NCI-H2081 treated with DMSO at 0.1 percent for 48 hours (cell line): ENCODE measurements at places on chromosomes 1 and 21.

- no peak for DNase-seq
Observed at GRCh38 chr1:152461544-152461943, 47.5 kb upstream of the CRNN start.

GRCh38 chr1:117633936-117634335 is 28.1 kb downstream of the TENT5C start:
- DNase-seq: no peak

- DNase-seq: no peak
Observed at GRCh38 chr1:111197598-111198284, 2.7 kb downstream of the DENND2D start.

DNA sequence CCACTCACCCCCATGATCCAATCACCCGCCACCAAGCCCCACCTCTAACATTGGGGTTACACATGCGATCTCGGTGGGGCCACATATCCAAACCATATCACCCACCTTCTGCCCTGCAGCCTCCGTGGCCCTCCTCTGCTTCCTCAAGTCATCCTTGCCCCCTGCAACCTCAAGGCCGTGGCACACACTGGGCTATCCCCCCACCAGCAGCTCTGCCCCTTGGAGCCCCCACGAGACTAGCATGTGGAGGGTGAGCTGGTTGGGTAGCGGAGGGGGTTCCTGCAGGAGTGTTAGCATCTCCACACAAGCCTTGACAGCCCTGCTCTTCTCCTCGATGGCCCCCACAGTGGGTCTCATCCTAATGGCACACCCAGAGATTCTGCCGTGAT is 100.8 kb downstream of the TOMM20 start:
- DNase-seq: no peak

- no peak for DNase-seq
Observed at GRCh38 chr21:28627691-28628090, 365.0 kb downstream of the LTN1 start.

GRCh38 chr1:85001742-85002141 is 4.8 kb upstream of the MCOLN2 start:
- DNase-seq: no peak

DNA sequence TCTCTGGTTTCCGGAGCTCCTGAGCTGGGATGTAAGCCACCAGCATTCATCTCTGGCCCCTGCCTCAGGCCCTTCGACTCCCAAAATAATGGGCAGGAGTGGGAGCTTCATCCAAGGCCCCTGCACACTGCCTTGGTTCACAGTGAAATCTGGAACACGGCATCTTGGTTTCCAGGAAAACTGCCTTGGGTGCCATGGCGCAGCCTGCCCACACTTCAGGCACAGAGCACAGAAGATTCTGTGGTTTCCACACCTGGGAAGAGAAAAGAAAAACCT is 48.8 kb upstream of the POFUT2 start:
- DNase-seq: no peak

DNA sequence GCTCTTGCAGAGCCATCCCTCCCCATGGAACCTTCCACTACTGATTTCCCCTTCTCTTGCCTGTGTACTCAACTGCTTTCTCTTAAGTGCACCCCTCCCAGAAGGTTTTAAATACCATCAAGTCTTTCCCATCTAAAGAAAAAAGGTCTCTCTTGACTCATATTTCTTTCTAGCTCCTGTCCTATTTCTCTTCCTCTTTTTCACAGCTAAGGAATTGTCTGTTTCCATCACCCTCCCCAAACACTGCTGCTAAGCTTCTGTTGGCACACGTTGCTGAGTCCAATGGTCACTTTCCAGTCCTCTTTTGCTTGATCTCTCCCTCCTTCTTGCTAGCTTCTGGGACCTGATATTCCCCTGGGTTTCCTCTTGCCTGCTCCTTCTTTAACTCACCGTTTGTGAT is 13.3 kb upstream of the GNL2 start:
- no peak for DNase-seq

- DNase-seq: no peak
Observed at GRCh38 chr1:244196571-244197285, 145.6 kb downstream of the ZBTB18 start.

GRCh38 chr1:9294910-9295636 is 2.4 kb downstream of the SPSB1 start:
- no peak for DNase-seq

GRCh38 chr21:26368591-26369320 is 198.2 kb upstream of the APP start:
- no peak for DNase-seq

- DNase-seq: no peak
Observed at GRCh38 chr1:101220906-101221305, 15.9 kb upstream of the S1PR1 start.

DNA sequence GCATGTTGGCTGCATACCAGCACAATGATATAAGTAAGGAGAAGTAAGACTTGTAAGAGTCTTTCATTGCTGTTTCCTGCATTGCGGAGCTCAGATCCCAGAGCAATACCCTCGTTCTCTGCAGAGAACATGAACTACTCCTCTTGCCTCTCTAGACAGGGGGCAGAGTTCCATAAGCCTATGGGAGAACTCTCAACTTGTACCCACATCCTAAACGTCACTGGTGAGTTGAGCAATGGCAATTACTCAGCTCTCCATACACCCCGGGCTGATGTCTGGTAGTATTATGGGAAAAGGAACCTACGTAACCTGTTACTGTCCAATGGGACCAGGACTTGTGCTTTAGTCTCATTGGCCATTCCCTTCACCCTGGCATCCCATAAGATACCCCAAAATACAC is 27.3 kb upstream of the ZNF496 start:
- DNase-seq: no peak

DNA sequence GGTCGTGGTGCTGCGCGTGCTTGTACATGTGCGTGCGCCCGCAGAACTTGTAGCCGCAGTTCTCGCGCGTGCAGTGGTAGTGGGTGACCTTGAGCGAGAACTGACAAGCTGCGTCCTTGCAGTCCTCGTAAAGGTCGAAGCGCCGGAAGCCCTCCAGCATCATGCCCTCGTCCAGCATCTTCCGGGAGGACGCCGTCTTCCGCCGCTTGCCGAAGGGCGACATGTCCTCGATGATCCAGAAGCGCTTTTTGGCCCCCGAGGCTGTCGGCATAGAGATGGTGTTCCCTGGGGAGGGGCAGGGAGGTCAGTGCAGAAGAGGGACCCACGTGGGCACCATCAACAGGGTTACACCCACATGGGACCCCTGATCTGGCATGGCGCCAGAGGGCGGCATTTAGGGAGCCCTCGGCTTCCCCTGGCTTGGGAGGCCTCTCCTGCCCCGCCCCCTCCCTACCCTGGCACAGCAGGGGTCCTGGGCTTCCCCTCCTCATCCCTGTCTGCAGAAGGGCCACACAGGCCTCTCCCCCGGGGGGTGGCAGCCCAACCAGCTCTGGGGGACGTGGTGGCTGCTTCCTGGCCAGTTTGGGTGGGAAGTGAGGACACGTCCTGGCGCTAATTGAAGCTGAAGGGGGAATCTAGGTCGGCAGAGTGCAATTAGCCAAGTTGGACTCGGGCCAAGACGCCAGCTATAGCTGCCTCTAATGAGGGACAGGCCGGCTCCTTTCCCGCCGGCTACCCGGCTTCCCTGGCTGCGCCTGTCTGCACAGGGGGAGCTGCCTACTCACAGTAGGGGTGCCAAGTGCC is 156.5 kb downstream of the CASZ1 start:
- DNase-seq: peak; percentile 11

DNA sequence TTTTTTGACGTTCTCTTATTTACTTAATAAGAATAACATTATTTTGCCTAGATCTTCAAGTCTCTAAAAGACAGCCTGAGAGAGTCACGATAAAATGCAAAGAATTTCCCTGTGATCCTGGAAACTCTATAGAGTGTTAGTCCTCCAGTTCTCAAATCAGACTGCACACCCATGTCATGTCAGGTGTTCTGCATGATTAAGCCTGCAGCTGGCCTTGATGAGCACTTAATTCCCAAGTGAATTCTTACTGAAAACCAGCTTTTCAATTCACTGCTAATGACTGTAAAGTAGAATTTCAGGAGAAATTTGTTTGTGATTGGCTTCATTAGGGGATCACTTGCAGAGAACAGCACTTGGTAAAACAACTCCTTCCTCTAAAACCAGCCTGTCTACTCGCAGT is 41.9 kb downstream of the CHML start:
- no peak for DNase-seq

DNA sequence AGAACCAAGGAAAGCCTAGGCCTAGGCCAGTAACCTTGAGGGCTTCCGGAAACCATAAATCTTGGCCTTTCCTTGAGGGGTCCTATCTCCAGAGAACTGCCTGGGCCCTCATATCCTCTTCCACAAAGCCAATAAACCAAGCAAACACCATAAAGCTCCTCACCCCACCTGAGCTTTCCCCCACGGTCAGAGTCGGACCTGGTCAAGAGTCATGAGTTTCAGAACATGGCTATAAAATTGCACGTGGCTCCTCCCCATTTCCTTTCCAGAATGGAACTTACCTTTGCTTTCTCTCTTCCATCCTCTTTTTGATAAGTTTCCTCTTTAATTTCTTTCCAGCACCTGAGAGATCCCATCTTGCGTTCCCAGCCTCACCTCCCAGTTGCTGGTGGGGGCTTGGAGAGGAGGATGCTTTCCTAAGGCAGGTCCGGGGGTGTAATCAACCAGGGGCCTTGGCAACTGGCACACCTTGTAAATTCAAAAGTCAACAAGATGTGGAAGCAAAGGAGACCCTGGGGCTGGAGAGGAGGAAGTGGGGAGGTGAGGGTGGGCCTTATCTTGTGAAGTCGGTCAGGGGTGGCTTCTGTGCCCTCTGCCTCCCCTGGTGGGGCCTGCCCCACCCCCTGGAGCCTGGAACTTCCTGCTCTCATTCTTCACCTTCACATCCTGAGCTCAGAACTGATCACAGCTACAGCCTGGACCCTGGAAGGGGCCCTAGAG is 259.9 kb downstream of the FOXD2 start:
- DNase-seq: no peak

DNA sequence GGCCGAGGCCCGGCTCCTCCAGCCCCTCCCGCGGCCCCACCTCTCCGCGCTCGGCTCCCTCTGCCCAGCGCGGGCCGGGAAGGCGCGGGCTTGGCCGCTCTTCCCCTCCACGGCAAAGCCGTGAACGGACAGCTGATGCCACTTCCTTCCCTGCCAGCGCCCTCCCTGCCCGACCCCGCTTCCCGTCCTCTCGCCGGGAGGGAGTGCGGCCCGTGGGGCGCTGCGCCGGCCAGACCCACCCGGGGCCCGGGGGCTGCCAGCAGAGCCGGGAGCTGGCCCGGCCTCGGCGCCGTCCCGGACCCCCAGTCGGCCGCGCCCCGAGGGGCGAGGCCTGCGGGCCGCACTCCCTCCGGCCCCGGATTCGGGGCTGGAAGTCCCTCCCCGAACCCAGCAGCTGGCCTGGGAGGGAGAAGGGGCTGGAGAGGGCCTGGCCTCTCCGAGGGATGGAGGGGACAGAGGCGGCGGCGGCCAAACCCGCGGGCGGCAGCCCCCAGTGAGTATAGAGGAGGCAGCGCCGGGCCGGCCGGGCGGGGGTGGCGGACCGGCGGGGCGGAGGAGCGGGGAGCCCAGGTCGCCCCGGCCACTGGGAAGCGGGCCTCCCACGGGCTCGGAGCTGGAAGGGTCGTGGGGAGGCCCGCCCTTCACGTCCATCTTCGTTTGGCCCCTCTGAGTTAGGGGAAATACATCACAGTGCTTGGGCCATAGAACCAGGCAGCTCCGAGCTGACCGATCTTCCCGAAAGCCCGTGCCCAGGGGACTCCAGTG is at the start of gene KIAA1614:
TSS of gene KIAA1614 (plus strand) at position 97 of the 765 bp plus-strand sequence. CDS start at position 444, 347 bp downstream.
- no peak for DNase-seq

DNA sequence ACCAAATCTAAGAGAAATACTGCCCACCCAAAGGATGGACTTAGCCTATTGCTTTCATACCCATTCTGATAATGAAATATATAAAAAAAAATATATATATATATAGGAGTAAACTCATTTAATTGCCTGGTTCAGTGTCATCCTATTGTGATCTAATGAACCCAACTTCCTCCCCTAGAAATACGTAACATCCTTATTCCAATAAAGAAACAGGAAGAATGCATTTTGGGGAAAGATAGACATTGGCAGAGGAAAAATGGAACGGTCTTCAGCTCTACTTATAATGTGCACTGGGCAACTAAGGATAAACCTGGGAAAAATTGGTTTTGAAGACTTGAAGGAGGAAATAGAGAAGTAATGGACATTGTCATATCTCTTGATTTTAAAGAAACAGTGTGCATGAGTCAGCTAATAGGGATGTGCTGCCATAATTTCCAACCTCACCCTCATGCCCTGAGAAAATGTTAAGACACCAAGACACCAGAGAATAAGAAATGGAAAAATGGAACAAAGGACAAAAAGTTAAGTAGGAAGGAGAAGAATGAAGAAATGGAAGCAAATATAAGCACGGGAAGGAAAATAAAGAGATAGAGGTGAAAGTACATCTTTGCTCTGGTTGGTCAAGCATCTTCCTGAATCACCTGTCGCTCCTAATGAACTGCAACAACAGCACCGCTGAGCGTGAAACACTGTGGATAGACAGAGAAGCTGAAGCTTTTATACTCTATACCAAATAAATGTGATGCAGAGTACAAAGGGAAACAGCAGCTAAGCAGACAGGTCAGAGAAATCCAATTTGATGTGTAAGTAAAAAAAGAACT is 5.4 kb downstream of the UBR4 start:
- DNase-seq: no peak

GRCh38 chr1:111920221-111921024 is 69.0 kb downstream of the KCND3 start:
- peak; percentile 31 for DNase-seq

- DNase-seq: no peak
Observed at GRCh38 chr1:240319998-240320397, 228.3 kb downstream of the FMN2 start.

GRCh38 chr1:217333939-217334338 is 297.0 kb downstream of the GPATCH2 start:
- DNase-seq: no peak

GRCh38 chr1:64398936-64399335 is 71.0 kb upstream of the CACHD1 start:
- no peak for DNase-seq
